Activated CD8-positive, alpha-beta memory T cell treated with anti-CD3 and anti-CD28 coated beads, Interleukin-2, amount 50 U/mL, for 4 hours (primary cell): ENCODE measurements at places on chromosomes 5 and 9.

DNA sequence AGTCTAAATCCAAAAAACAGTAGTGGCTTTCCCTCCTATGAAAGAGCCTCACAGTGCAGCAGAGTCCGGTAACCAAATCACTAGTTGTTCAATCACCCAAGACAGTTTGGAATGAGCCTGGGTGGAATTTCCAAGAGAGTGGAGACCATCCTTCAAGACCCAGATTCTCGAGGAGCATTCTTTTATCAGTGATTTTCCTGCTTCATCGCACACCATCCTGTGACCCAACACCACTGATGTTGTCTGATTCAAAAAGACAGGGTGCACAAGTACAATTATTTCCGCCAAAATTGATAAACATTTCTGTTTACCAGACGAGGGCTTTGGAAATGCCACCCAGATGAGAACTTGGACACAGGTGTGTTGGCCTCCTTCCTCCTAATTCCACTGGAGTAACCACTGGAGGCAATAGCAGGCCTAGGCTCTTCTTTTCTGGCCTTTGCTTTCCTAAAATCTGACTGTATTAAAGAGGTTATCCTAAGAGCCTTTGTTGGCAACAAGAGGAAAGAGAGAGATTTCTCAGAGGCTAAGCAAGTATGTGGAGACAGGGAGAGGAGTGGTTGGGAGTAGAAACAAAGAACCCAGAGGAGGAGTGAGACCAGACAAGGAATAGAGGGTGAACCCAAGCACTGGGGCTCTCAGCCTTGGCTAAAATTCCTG is 56.3 kb upstream of the S1PR3 start:
- no peak for DNase-seq

- no peak for DNase-seq
Observed at GRCh38 chr9:131954299-131954698, 125.4 kb downstream of the MED27 start.

DNA sequence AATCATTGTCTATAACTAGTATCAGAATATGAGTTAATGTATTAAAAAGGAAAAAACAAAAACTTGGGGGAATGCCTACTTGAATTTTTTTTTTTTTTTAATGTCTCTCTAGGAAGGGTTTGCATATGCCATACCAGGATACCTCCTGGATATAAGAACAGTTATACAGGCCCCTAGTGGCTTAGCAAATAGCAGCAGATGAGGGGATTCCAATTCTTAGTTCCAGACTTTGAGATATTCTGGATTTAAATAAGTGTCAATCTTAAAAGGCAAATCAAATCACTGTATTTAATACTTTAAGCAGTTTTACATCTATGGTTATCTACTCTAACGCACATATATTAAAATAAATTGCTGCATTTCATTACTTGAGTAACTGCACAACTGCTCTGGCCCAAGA is 1055.5 kb upstream of the DMAC1 start:
- no peak for DNase-seq

DNA sequence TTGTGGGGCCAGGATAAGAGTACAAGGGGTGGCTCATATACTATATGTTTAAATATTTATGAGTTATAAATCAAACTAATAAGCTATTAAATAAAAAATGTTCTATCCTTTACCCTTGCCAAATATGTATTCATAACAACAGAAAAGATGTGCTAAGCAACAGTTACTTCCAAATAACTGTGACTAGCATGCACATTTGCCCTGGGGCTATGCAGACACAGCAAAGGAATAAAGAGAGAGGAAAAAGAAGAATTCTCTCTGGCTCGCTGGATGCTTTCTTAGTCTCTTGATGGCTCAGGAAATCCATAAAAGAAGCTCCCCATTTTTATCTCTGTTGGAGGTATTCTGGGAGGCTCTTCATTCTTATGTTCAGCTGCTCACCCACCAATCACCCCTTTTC is 182.4 kb upstream of the ATP10B start:
- DNase-seq: no peak

GRCh38 chr9:130337318-130337717 is 71.8 kb downstream of the HMCN2 start:
- no peak for DNase-seq

GRCh38 chr5:123673107-123673506 is 161.1 kb downstream of the CSNK1G3 start:
- no peak for DNase-seq

- DNase-seq: no peak
Observed at GRCh38 chr9:116267021-116267420, 113.4 kb downstream of the PAPPA start.

DNA sequence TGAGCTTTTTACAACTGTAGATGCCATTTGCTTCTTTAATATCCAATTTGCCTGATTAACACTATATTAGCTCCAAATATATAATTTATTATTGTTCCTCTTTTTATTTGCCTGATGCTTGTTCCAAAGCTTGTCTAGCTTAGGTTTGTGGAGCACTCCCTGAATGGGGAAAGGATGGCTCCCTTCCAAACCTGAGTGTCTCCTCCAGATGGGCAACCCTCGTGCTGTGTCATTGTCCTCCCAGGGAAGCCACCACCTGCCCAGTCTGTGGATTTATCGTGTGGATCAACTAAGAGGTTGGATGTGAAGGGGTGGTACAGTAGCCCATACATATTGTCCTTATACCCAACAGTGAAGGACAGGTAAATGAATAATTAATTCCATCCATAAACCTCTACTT is 404.9 kb downstream of the CDK5RAP2 start:
- DNase-seq: no peak

DNA sequence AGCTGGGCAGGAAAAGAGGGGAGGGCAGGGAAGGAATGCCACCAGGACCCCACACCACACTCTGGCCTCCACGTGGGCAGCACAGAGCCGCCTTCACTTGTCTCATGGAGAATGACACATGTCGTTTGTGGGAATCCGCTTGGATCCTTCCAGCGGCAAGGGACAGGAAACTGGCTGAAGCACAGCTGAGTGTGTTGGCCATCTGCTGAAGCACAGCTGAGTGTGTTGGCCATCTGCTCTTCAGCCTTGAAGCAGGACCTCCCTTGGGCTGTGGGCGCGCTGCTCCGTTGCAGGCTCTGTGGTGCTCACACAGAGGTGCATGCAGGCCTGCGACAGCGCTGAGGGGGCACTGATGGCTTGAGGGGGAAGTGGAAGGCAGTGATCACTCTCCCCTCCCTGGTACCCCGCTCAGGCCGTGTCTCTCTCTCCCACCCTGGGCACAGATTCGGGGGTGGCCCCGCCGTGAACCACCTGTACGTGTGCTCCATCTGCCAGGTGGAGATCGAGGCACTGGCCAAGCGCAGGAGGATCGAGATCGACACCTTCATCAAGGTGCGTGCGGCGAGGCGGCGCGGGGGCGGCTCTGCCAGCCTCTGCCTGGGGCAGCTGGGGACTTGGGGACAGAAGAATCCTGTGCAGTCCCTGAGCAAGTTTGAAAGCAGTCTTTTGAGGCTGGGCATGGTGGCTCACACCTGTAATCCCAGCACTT is 40.6 kb downstream of the USP20 start:
- no peak for DNase-seq

GRCh38 chr5:90967851-90968250 is 409.3 kb downstream of the ADGRV1 start:
- DNase-seq: no peak

- DNase-seq: no peak
Observed at GRCh38 chr9:120307599-120307998, 272.4 kb downstream of the CDK5RAP2 start.

- no peak for DNase-seq
Observed at GRCh38 chr9:125409217-125409636, 147.6 kb downstream of the GAPVD1 start.

GRCh38 chr5:171603591-171603990 is 182.0 kb upstream of the SMIM23 start:
- no peak for DNase-seq
